Right kidney (tissue), 9 donors: ENCODE measurements at places on chromosomes 11 and 22.

GRCh38 chr11:15805726-15806125, 550.6 kb downstream of the SOX6 start:
- no peak for DNase-seq

GRCh38 chr11:29272019-29272654, 744.7 kb downstream of the KCNA4 start:
- DNase-seq: no peak

DNA sequence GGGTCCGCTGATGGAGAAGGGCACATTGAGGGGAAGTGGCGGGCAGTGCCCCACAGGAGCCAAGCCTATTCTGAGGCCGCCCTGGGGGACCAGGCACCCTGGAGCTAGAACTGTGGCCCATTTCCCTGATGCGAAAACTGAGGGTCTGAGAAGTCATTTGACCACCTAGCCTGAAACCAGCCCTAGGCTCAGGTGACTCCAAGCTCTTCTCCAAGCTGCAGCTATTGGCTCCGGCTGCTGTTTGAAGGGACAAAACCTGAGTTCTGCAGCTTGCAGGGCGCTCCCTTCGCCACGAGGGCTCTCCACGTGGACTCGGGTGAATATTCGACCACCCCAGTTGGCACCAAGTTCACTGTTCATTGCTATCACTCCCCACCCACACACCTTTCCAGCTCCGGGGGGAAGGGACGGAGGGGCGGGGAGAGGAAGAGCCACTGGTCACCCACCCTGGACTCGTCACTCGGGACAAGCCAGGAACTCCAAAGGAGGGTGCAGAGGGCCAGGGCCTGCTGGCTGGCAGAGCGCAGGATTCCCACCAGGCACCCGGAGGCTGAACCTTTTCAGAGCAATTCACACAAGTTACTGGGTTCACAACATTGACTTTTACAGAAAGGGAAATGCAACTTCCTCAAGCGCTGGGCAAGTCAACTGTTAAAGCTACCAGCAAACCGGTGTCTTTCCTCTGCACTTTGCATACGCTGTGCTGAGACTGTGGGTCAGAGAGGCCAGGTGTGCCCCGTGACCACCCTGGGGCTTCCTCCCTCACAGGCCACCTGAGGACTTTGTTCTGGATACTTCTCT, 1.1 kb upstream of the RAC2 start:
- no peak for DNase-seq

DNA sequence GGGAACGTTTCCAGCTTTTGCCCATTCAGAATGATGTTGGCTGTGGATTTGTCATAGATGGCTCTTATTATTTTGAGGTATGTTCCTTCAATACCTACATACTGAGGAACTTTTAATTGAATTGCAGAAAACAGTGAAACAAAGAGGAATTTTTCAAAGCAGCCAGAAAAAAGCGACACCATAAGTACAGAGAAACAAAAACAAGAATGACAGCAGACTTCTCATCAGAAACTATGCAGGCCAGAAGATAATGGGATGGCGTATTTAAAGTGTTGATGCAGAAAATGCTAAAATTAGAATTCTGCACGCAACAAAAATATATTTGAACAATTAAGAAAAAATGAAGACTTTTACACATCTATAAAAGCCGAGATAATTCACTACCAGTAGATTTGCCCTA, 95.4 kb upstream of the TIMP3 start:
- DNase-seq: no peak

DNA sequence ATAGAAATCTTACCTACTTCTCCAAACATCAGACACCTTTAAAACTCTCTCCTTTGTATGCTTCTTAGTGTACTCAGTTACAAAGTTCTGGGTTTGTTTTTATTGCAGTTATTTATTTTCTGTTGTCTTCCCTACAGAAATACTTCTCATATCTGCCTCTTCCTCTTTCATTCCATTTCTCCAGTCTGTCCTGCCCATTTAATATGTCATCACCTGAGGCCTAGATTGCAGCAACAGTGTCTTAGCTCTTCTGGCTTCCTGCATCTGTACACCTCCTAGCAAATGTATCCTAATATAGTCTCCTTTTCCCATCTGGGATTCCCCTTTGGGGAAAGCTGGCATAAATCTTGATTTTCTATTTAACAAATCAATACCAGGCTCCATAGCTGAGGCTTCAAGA, 34.9 kb upstream of the PCF11 start:
- DNase-seq: no peak
